CD8-positive, alpha-beta T cell (primary cell): ENCODE measurements at places on chromosomes 5 and 9.

- DNase-seq: no peak
Measured at GRCh38 chr9:137514691-137515337, 35.4 kb downstream of the PNPLA7 start.

GRCh38 chr9:81861644-81862043 lies 66.6 kb upstream of the SPATA31D4 start:
- no peak for DNase-seq

GRCh38 chr5:51582871-51583394 lies 199.7 kb downstream of the ISL1 start:
- DNase-seq: no peak

- no peak for DNase-seq
Measured at GRCh38 chr9:81312346-81312745, 377.0 kb downstream of the TLE1 start.

- DNase-seq: no peak
Measured at GRCh38 chr5:58912116-58912515, 329.2 kb downstream of the RAB3C start.

- no peak for DNase-seq
Measured at GRCh38 chr5:140571105-140571504, 6.5 kb downstream of the SLC35A4 start.

- no peak for DNase-seq
Measured at GRCh38 chr5:143733665-143734455, 78.1 kb upstream of the HMHB1 start.

DNA sequence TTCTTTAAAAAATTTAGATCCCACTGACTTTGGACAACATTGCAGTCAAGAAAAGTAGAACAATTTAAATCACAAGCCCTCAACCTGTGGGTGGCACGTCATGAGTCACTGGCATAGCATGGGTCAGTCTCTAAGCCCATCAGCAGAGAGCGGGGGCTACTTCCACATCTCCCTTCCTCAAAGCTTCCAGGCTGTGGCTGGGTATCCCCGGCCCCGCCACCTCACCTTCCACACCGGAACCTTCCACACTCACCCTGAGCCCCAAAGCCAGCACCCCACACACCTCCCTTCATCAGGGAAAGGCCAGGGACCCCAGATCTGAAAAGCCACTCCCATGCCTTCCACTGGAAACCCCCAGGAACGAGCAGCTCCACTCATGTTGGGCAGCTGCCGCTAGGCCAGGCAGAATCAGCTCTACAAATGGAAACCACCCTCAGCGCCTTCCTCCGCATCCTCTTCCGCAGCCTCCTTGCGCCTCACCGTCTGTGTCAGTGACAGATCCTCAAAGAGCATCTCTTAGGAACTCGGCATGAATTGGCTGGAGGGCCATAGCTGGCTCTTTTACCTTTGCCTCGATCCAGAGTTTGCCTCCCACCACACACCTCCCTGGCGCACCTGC lies 156.5 kb downstream of the ERCC6L2 start:
- DNase-seq: no peak

- DNase-seq: no peak
Measured at GRCh38 chr5:132422720-132423437, 53.4 kb downstream of the SLC22A5 start.

DNA sequence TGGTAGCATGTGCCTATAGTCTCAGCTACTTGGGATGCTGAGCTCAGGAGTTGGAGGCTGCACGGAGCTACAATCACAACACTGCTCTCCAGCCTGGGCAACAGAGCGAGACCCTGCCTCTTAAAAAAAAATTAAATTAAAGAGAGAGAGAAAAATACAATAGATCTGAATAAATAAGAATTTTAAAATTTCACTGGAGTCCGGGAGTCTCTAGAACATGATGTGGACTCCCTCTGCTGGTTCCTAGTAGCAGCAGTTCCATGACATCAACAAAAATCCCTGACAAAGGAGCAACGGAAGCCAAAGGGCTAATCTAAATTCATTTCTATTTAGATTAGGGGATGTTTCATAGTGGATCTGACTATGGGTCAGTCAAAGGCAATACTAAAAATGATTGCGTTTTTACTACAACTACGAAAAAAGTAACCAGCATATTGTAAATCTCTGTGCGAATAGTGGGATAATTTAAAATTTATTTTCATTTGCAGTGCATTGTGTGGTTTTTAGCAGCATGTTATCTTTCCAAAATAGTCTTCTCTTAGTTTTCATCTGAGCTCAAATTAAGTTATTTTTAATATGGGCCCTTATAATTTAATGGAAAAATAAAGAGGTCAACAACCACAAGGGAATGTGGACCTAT lies 6.7 kb downstream of the INIP start:
- no peak for DNase-seq

DNA sequence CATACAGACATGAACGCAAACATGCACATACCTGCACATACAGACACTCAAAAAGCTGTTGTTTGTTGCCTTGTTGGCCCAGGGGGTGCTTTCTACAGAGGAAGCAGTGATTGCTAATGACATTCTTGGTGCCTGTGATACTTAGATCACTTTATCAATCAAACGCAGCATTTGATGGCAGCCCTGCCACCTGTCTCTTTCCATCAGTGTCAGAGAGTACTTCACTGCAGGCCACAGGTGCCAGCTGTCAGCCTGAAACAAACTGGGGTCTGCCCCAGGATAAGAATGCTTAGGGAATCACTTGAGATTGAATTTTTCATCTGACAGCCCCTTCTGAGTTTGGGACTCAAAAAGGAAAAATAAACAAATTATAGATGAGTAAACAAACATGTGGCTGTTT lies 388.9 kb upstream of the SGCD start:
- no peak for DNase-seq

DNA sequence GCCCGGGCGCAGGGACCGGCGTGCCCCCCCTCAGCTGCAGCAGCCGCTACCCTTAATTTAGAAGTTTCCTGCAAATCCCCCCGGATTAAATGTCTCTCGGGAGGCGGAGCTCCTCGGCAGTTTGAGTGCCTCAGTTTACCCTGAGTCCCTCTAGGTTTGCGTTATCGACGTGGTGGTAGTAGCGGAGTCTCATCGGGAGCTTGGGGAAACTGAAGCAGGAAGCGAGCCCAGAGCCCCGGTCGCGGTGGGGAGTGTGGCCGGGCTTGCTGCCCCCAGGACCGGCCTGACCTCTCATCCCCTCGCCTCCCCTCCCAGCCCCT lies 529 bp upstream of the TPM2 start:
- no peak for DNase-seq

DNA sequence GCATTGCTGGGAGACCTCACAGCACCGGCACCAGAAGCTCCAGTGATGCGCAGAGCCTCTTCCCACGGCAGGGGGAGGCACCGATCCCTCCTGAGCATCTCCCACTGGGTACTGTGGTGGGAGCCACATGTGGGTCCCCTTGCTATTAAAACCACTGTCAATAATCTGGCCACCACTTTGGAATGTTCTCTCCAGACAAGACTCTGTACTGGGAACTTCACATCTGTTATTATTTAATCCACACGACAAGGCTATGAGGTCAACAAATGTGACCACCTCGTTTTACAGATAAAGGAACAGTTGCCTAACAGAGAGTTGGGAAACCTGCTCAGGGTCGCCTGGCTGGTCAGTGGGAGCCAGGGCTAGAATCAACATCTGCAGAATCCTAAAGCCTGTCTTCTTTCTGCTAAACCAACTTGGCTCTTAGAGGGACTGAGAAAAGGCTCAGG lies 72.7 kb downstream of the EPB41L4B start:
- DNase-seq: no peak

GRCh38 chr5:111853748-111854147 lies 96.8 kb upstream of the NREP start:
- DNase-seq: no peak

DNA sequence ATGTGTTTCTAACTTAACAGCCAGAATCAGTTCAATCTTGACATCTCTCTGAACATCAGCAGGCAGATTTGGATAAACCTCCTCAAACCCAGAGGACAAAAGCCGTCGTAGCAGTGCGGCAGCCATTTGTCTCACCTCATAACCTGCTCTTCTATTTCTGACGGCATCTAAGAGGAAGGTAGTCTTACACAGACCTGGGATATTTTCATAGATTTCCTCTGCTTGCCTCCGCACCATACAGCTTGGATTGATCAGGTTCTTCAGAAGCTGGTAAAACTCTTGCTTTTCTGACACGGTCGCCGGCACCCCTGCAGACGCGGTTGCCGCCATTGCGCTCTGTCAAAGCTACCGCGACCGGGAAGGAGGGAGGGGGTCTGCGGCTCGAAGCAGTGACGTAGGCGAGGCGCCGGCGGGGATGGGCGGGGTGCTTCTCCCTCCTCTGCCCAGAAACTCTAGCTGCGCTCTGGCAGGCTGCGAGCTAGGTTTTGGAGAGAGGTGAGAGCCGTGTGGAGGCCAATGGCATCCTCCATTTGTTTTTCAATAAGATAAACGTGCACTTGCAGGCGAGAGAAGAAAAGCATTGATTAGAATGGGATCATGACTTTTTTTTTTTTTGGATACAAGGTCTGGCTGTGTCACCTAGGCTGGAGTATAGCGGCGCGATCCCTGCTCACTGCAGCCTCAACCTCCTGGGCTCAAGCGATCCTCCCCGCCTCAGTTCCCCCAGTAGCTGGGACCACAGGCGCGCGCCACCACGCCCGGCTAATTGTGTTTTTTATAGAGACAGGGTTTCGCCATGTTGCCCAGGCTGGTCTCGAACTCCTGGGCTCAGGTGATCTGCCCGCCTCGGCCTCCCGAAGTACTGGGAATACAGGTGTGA lies at the start of gene RANBP6:
RANBP6 (minus strand) TSS at position 347 of the 880 bp plus-strand sequence; CDS start at position 330, 17 bp downstream.
- DNase-seq: peak; percentile 86

- no peak for DNase-seq
Measured at GRCh38 chr5:2727550-2727949, 23.9 kb downstream of the IRX2 start.

GRCh38 chr9:115985657-115986056 lies 167.9 kb upstream of the PAPPA start:
- no peak for DNase-seq

- no peak for DNase-seq
Measured at GRCh38 chr5:22053195-22053594, 799.9 kb downstream of the CDH12 start.
